ENCODE measurements at places on chromosomes 12 and 14. TPM values are rescaled to one million over a fixed set of nuclear protein-coding genes. Genes with fewer than 3 reads are reported as not detected.

- DNase-seq, result no peak
These were observed 24.8 kb upstream of the CAPRIN2 start for GRCh38 chr12:30779578-30779977.

DNA sequence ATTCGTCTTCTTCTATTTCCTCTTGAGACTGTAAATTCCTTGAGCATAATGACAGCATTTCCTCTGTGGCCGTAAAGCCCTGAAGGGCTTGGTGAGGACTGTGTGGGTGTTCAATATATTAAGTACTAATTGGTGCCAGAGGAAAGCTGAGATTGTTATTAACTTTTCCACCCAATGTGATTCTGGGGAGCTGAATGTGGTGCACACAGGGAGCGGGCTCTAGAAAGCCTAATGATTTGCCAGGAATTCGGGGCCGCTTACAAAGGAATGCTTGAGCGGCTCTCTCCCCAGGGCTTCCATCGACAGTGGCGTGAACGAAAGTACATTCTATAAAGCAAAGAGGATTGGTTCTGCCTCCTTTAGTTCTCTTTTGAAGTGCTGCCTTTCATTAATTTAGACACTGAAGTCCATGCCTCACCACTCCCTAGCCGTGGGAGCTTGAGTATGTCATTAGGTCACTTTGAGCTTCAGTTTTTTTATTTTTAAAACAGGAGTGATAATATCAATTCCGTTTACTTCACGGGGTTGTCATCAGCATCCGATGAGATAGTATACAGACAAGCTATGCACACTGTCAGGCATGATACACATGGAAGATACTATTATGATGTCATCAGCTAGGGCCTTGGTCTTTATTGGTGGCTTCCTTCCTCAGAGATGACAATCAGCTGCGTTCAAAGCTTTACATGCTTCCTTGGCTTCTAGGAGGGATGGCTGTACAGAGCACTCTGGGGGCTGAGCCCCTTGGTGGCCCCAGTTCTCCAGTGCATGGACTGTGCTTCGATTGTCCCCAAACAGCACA is 11.0 kb upstream of the GSG1 start:
- DNase-seq, result no peak

DNA sequence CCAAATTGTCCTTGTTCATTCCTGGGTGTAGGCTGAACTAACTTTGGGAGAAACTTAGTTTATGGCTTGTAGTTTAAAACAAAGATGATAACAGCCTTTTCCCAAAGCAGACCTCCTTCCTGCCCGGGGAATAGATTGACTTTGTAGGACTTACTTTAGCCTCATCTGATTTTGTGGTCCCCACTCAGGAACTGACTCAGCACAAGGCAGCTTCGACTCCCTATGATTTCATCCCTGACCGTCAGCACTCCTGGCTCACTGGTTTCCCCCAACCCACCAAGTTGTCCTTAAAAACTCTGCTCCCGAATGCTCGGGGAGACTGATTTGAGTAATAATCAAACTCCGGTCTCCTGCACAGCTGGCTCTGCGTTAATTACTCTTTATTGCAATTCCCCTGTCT is 40.1 kb upstream of the DDHD1 start:
- DNase-seq, result no peak

GRCh38 chr12:27253347-27253746 is 9.3 kb downstream of the STK38L start:
- no peak for DNase-seq

DNA sequence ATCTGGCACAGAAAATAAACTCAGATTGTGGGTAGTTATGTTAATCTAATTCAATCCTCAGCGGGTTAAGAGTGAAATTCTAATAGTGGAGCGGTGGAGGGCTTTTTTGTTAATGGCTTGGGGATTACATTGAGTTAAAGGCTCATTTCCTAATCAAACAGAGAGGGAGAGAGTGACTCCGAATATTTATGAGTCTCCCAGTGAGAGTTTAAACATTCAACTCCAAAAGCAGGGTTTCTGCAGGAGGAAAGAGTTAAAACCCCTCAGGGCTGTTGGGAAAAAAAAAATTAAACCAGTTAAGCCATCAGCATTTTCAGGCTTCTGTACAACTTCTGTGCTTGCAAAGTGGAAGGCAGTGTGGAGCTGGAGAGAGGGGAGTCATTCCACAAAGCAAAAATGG is 62.1 kb upstream of the ESRRB start:
- DNase-seq, result no peak

AICDA gene
- total RNA-seq, result not detected

SCNN1A gene
- 158 TPM for total RNA-seq

Measured in colonic mucosa (tissue), 4 donors.